NCI-H2081 treated with DMSO at 0.1 percent for 48 hours (cell line): ENCODE measurements at places on chromosomes 16 and 17.

DNA sequence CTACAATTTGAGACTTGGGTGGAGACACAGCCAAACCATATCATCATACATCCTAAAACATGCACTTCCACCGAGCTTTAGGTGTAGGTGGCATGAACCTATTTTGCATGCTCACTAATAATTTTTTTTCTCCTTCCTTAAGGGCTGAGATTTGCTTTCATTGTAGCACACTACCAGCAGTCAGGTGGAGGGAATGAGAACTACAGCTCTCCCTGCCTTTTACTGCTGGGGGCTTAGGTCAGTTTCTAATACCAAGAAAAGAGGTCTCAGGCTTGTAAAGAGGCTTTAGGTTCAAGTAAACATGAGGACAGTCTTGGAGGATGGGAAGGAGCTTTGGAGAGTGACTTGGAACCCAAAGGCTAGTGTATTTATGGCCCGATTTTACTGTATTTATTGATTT, 22.0 kb downstream of the CFAP20 start:
- no peak for DNase-seq

DNA sequence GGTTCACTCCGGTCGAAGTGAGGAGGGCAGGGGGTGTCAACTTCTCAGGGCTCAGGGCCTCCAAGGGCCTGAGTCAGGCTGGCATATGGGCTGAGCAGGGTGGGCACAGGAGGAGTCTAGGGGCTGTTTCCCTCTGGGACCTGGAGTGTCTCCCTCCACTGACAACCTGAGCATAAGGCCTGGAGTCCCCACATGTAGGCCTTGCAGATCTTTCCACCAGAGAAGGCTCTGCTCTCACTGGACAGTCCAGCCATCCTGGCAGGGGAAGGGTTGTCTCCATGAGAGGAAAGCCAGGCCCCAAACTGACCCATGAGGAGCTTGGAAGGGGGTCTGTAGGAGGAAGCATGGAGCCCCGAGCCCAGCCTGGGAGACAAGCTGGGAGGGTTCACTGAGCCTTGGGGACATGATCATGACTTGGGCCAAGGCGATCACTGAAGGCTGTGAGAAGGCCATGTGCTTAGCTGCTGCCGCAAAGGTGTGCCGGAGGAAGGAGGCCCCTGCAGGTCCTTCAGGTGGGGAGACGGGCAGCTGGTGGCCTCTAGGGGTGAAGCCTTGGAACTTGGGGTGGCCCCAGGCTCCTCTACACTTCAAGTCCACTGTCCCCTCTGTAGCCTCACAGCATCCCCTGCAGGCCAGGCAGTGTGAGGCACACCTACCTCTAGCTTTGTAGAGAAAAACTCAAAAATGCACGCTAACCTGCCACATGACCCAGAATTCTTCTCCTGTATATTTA, 9.9 kb downstream of the CMTM2 start:
- DNase-seq: no peak

DNA sequence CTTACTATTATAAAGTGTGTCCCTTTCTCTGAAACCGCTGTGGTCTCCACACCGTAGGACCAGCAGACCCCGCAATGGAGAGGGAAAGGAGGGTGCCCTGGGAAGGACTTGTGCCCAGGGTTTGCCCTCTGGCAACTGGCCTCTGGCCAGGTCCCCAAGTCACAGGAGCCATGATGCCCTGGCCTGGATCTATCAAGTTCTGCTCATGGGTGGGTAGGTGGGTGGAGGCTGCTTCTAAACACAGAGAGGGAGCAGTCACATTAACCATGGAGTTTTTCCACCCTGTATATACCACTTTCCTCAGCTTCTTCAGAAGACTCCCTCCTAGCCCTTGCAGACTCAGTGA, 9.4 kb upstream of the NEUROD2 start:
- DNase-seq: no peak

GRCh38 chr16:54928411-54929089, 2.1 kb upstream of the IRX5 start:
- no peak for DNase-seq

GRCh38 chr17:66340720-66341119, 38.3 kb downstream of the PRKCA start:
- DNase-seq: no peak

GRCh38 chr17:79461041-79461440, 149.8 kb downstream of the RBFOX3 start:
- DNase-seq: no peak

- DNase-seq: no peak
Measured at GRCh38 chr17:70098030-70098429, 23.0 kb downstream of the KCNJ16 start.
